Tracheal epithelial cell (primary cell): ENCODE measurements at places on chromosomes 3 and 15. TPM values are rescaled to one million over a fixed set of nuclear protein-coding genes. Genes with fewer than 3 reads are reported as not detected.

Gene UROC1
- total RNA-seq, result not detected in 2 replicates

Gene PIGB
- 10.7 and 11.6 TPM in 2 replicates for total RNA-seq

Gene TRH
- not detected in 2 replicates for total RNA-seq

Gene CHRNA3
- not detected in 2 replicates for total RNA-seq

Gene ALDH1L1
- total RNA-seq, result 0.72 and 5.5 TPM in 2 replicates

Gene PPP1R14D
- total RNA-seq, result not detected in 2 replicates

Gene PLSCR5
- total RNA-seq, result not detected in 2 replicates

Gene LIPC
- 1.4 TPM in 1 of 2 replicates, not detected in the other for total RNA-seq

Gene ABHD5
- 33.7 and 40.7 TPM in 2 replicates for total RNA-seq

Gene GPR176
- 2.6 and 23.9 TPM in 2 replicates for total RNA-seq

Gene GABRA5
- total RNA-seq, result not detected in 2 replicates

Gene C3orf62
- total RNA-seq, result 0.96 and 2.1 TPM in 2 replicates

Gene WDR76
- total RNA-seq, result 3.6 and 7.5 TPM in 2 replicates

Gene NME9
- total RNA-seq, result not detected in 2 replicates

Gene AHSG
- total RNA-seq, result not detected in 2 replicates

Gene PLA2G4E
- total RNA-seq, result 0.21 and 0.96 TPM in 2 replicates

Gene TNIK
- total RNA-seq, result 0.85 and 2.4 TPM in 2 replicates

Gene FHIT
- total RNA-seq, result 2.7 and 3.4 TPM in 2 replicates

Gene CHRD
- 0.48 TPM in 1 of 2 replicates, not detected in the other for total RNA-seq

Gene MYL3
- 0.72 TPM in 1 of 2 replicates, not detected in the other for total RNA-seq

Gene EPHA3
- total RNA-seq, result under 0.01 and 0.48 TPM in 2 replicates

Gene CCDC9B
- total RNA-seq, result 5.3 and 36.4 TPM in 2 replicates

Gene GHSR
- total RNA-seq, result not detected in 2 replicates

Gene CPN2
- not detected in 2 replicates for total RNA-seq
